ENCODE measurements at places on chromosomes 2 and 18.

- DNase-seq: no peak
These were observed 111.9 kb downstream of the DCC start for GRCh38 chr18:52451851-52452250.

GRCh38 chr2:237877576-237878307, 18.3 kb downstream of the RAMP1 start:
- DNase-seq: no peak

DNA sequence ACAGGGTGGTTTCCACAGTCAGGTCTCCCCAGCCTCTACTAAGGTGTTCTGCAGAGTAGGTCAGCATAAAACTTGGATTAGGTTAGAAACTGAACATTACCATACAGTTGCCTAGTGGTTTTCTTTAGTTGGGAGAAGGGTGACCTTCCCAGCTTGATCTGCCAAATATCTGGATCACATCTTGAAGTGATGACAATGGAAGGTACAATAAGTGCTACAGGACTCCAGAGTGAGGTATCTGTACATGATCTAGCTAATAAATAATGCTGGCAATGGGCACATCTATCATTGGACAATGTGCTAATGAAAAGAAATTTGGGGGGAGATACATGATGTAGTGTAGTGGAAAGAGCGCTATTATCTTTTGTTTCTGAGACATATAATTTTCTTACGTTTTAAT, 54.6 kb upstream of the ACVR1 start:
- DNase-seq: no peak

DNA sequence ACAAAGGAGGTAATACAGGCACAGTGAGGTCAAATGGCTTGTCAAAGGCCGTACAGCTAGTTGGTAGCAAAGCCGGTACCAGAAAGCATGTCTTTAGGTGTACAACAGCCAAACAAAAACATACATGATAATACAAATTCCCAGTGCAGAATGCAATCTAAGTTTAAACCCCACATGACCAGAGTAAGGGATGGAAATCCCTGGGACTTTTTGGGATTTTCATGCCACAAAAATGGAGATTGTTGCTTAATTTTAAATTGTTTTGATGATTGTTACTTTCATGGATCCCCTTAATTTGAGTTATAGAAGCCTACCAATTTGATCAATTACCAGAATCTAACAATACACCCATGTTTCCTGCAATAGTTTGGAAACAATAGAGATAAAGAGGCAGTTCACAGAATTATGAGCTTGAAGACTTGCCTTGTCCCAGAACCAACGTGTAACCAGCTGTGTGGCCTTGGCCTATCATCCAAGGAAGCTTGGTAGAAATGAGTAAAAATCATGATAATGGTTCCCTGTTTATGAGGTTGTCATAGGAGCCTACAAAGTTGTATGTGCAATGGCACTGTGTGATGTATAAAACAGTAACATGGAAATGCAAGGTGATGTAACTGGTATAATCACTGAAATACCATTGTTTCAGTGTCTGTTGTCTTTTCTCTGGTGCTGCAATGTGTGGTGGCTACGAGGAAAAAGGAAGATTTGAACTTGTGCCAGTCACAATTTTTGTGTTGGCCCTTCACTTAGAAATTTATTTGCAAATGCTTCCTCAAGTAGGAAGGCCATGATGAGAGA, 85.3 kb downstream of the ZEB2 start:
- DNase-seq: no peak

GRCh38 chr2:80303006-80303908, 1.3 kb downstream of the LRRTM1 start:
- DNase-seq: no peak
